ENCODE measurements at places on chromosomes 2 and 18. TPM values are rescaled to one million over a fixed set of nuclear protein-coding genes. Genes with fewer than 3 reads are reported as not detected.

GRCh38 chr2:191206613-191207471 lies 38.4 kb upstream of the MYO1B start:
- H3K4me3 ChIP-seq, result no peak overlapping the region
- H3K27me3 ChIP-seq, result no peaks in the 10 kb centered on the region
- no peak overlapping the region for H3K27ac ChIP-seq
- H3K4me1 ChIP-seq, result peaks cover 33% of the 10 kb centered on the region
- no peak for DNase-seq
- peaks cover 23% of the 10 kb centered on the region for H3K36me3 ChIP-seq

- H3K4me1 ChIP-seq, result peaks cover 42% of the 10 kb centered on the region
- peaks cover 6% of the 10 kb centered on the region for H3K36me3 ChIP-seq
- H3K27ac ChIP-seq, result peak overlapping the region; percentile 79
- no peaks in the 10 kb centered on the region for H3K27me3 ChIP-seq
- no peak for DNase-seq
Observed at GRCh38 chr2:24919506-24920097, 435 bp downstream of the ADCY3 start.

GRCh38 chr2:138831691-138832090 lies 51.5 kb upstream of the NXPH2 start:
- H3K36me3 ChIP-seq, result no peaks in the 10 kb centered on the region
- H3K4me1 ChIP-seq, result no peaks in the 10 kb centered on the region
- no peak overlapping the region for H3K27ac ChIP-seq
- H3K27me3 ChIP-seq, result no peaks in the 10 kb centered on the region
- no peak for DNase-seq

KLHL41 gene
- total RNA-seq, result 0.13 TPM

REG3A gene
- total RNA-seq, result not detected

SGPP2 gene
- not detected for total RNA-seq

ASXL3 gene
- not detected for total RNA-seq

ANKRD23 gene
- 0.71 TPM for total RNA-seq

- no peak for DNase-seq
- no peaks in the 10 kb centered on the region for H3K27me3 ChIP-seq
- no peaks in the 10 kb centered on the region for H3K4me1 ChIP-seq
- no peak overlapping the region for H3K27ac ChIP-seq
- no peaks in the 10 kb centered on the region for H3K36me3 ChIP-seq
Observed at GRCh38 chr18:24039671-24040070, 25.1 kb downstream of the TTC39C start.

UGT1A5 gene
- total RNA-seq, result not detected

- peak overlapping the region; percentile 99 for H3K27ac ChIP-seq
- H3K4me3 ChIP-seq, result peak overlapping the region; percentile 91
- H3K36me3 ChIP-seq, result peaks cover 28% of the 10 kb centered on the region
- DNase-seq, result no peak
Observed at GRCh38 chr18:3246635-3247239, 864 bp upstream of the MYL12A start.

DNA sequence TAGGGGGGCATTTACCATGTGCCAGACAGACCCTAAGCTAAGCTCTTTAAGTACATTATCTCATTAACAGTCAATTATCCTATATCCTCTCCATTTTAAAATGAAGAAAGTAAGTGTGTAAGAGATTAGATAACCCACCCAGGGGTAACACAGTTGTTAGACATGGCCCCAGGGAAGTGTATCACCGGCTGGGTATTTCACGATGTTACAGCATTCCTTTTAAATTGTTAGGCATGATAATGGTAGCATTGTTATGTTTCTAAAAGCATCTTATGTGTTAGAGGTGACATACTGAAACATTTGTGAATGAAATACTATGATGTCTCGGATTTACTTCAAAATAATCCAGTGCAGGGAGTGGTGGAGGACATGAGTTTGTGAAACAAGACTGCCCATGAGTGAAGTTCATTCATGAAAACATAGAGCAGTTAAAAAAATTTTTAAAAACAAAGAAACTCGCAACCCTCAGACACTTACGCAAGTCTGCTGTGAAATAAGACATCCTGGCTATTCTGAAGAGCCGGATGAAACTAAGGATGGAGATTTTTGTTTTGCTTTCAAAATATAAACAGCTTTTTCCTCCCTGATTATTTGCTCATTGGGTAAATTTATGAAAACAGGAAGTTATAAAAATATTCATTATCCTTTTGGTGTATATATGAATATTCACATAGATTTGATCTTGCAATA lies 54.9 kb downstream of the IL1RL2 start:
- peaks cover 56% of the 10 kb centered on the region for H3K4me1 ChIP-seq
- DNase-seq, result no peak
- no peak overlapping the region for H3K27ac ChIP-seq
- peaks cover 5% of the 10 kb centered on the region for H3K27me3 ChIP-seq

DNA sequence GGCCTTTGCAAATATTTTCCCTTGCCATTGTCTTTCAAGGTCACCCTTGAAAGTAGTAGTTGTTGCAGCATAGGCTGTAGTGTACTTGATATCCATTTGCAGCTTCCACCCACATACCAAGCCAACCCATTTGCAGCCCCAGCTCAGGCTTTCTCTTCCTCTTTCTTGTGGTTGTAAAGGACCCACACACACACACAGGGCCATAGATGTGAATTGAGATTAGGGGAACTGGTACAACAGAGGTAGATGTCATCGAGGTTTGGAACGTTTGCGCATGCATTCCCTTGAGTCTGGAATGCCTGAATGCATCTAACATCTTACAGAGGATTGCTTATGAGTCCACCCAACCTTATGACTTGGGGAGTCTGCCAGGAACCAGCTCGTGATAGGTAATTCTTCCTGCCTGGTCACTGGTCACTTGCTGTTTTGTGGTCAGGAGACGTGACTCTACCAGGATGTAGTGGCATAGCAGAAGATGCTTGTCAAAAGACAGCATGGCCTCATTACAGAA lies 91.9 kb downstream of the MRPS9 start:
- H3K27me3 ChIP-seq, result peaks cover 18% of the 10 kb centered on the region
- H3K36me3 ChIP-seq, result no peaks in the 10 kb centered on the region
- no peaks in the 10 kb centered on the region for H3K4me1 ChIP-seq
- no peak overlapping the region for H3K4me3 ChIP-seq

DNA sequence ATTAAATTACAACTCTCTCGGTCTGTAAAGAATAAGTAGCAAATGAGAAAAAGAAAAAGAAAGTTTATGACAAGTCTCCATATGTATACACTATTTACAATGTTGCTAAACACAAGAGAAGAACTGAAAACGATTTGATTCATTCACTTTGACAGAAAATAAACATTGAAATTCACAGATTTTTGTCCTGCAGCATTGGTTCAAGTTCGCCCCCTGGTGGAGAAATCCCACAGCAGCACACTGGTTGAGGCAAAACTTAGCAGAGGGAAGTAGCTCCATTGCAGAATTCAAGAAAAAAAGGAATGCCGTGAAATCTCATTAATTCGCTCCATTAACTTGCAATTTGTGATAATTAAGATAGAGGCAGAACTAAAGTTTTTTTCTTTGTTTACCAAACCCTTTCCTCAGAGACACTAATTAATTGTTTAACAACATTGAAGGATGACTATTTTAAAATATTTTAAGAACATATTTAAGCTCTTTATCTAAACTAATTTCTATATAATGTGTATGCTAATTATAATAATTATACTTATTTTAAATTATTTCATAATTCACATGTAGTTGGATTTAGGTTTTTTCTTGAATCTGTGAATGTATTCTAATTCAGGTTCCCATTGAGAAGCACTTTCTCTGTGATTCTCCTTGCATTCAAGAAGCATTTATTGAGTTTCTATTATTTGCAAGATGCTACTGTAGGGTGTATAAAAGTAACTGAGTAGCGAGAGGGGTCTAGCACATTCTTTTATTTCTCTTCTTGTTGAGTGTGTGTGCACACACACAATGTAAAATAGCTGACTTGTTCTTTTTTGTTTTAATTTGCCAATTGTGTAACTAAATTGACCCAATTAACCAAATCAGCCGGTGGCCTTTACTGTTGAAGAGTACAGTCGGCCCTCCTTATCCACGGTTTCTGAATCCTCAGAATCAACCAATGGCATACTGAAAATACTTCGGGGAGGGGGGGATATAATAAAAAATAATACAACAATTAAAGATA lies 74.1 kb downstream of the COL4A3 start:
- H3K27me3 ChIP-seq, result peaks cover 5% of the 10 kb centered on the region
- no peak overlapping the region for H3K4me3 ChIP-seq
- H3K4me1 ChIP-seq, result no peaks in the 10 kb centered on the region

DNA sequence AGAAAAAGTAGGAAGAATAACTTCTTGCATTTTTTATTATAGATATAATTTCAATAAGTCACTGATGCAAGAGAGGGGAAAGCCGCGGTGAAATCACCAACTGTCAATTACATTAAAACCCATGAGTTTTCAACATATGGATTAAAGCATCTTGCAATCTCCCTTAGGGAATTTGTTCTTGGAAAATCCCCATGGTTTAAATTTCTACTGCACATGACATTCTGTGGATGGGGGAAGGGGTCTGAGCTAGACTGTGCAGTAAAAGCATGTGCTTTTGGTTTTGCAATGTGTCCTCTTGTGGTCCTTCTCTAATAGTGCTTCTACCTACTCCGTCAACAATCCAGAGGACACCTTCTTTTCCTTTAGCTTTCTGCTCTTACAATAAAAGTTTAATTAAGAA lies 894.0 kb downstream of the DCDC2C start:
- no peaks in the 10 kb centered on the region for H3K4me1 ChIP-seq
- no peak overlapping the region for H3K4me3 ChIP-seq
- no peak overlapping the region for H3K27ac ChIP-seq
- no peak for DNase-seq
- no peaks in the 10 kb centered on the region for H3K27me3 ChIP-seq

LTBP1 gene
- 409 TPM for total RNA-seq

UGT1A3 gene
- total RNA-seq, result not detected

- no peaks in the 10 kb centered on the region for H3K36me3 ChIP-seq
- H3K27ac ChIP-seq, result no peak overlapping the region
- H3K4me3 ChIP-seq, result no peak overlapping the region
- no peak for DNase-seq
- H3K27me3 ChIP-seq, result no peaks in the 10 kb centered on the region
Observed at GRCh38 chr18:24679062-24679461, 218.6 kb downstream of the HRH4 start.

NT5C1B gene
- not detected for total RNA-seq

GRCh38 chr2:237556773-237557632 lies 9.4 kb upstream of the PRLH start:
- DNase-seq, result no peak
- peaks cover under 1% of the 10 kb centered on the region for H3K27me3 ChIP-seq
- peaks cover 22% of the 10 kb centered on the region for H3K4me1 ChIP-seq
- no peak overlapping the region for H3K4me3 ChIP-seq
- H3K27ac ChIP-seq, result no peak overlapping the region
- H3K36me3 ChIP-seq, result peaks cover 49% of the 10 kb centered on the region

NCL gene
- 649 TPM for total RNA-seq

DDX1 gene
- total RNA-seq, result 110 TPM

DNA sequence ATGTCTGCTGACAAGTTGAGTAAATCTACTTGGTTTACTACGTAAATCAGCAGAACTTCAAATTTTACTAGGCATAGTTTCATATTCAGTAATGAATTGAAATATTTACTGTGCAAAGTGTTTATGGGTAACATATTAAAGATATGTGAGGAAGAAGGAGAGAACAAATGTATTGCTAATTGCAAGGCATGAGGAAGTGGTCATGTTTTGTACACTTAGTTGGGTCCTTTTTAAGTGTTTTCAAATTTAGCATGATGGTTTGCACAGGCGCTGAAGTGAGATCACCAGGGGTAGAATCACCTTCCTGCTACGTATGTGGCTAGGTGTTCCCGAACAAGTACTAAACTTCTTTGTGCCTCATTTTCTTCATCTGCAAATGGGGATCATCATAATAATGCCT lies 1534.4 kb downstream of the LRP1B start:
- DNase-seq, result no peak
- no peaks in the 10 kb centered on the region for H3K27me3 ChIP-seq
- H3K36me3 ChIP-seq, result no peaks in the 10 kb centered on the region
- H3K27ac ChIP-seq, result no peak overlapping the region
- no peaks in the 10 kb centered on the region for H3K4me1 ChIP-seq

GRCh38 chr2:134581877-134582546 lies 136.8 kb downstream of the TMEM163 start:
- no peak for DNase-seq
- no peaks in the 10 kb centered on the region for H3K4me1 ChIP-seq

DNA sequence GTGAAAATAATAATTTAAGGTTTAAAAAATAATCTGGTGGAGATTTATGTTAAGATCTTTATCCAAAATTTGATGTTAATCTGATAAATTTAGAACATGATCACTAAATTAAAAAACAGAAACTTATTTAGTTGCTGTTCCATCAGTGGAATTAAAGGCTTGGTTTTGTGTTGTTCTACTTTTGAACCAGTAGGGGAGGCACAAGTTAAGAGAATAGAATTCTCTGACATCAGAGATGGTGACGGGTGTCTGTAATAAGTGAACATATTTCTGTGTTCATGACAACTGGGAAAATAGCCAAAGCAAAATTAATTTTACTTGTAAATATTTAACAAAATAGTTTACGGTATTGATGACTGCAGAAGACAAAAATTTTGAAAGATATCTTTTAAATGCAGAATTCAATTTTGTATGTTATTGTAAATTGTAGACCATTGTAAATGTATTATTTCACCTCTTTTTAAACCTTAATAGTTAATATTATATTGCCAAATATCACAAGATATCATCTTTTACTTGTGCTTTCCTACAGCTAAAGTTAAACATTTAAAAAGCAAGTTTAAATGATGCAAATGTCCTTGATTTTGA lies 106.0 kb downstream of the UBR3 start:
- no peak overlapping the region for H3K4me3 ChIP-seq
- peak; percentile 19 for DNase-seq

CCDC141 gene
- total RNA-seq, result not detected

DNA sequence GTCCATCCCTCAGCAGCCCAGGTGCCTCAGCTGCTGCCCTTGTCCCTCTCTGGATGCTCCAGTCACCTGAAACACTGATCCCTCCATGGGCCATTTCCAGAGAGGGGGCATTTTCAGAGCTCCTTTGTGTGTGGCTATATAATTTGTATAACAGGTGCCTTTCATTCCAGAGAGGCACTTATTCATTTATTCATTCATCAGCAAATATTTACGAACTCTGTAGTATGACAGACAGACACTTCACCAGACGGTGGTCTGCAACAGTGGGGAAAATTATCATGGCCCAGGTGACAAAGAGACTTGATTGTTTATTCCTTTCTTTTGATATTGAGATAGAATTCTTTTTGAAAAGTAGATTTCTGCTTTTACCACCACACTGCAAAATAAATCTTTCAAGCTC lies 361.7 kb downstream of the TMEM182 start:
- no peaks in the 10 kb centered on the region for H3K27me3 ChIP-seq
- H3K36me3 ChIP-seq, result no peaks in the 10 kb centered on the region
- H3K4me3 ChIP-seq, result no peak overlapping the region
- no peak for DNase-seq

GRCh38 chr18:54712306-54712705 lies 116.0 kb upstream of the RAB27B start:
- peak; percentile 73 for DNase-seq
- H3K36me3 ChIP-seq, result no peaks in the 10 kb centered on the region
- no peak overlapping the region for H3K4me3 ChIP-seq
- no peak overlapping the region for H3K27ac ChIP-seq
- H3K4me1 ChIP-seq, result peaks cover 15% of the 10 kb centered on the region

SIX3 gene
- not detected for total RNA-seq

GRCh38 chr2:73008766-73009135 lies 62.8 kb downstream of the SFXN5 start:
- DNase-seq, result no peak
- H3K4me3 ChIP-seq, result no peak overlapping the region
- no peak overlapping the region for H3K27ac ChIP-seq
- peaks cover 4% of the 10 kb centered on the region for H3K4me1 ChIP-seq
- H3K27me3 ChIP-seq, result no peaks in the 10 kb centered on the region

PDE6D gene
- total RNA-seq, result 20.1 TPM

AFF3 gene
- 5.6 TPM for total RNA-seq

- H3K4me1 ChIP-seq, result peaks cover 10% of the 10 kb centered on the region
- no peak for DNase-seq
- no peak overlapping the region for H3K4me3 ChIP-seq
- no peaks in the 10 kb centered on the region for H3K36me3 ChIP-seq
- no peaks in the 10 kb centered on the region for H3K27me3 ChIP-seq
Observed at GRCh38 chr2:7726989-7727388, 809.8 kb downstream of the RNF144A start.

Measured in HFFc6 (cell line).